ENCODE measurements at places on chromosomes 5 and 9.
A peak's percentile ranks its signal among the peaks of the same experiment; 100 is the strongest.

GRCh38 chr5:12073426-12073825, 169.2 kb upstream of the CTNND2 start:
- DNase-seq, result no peak

DNA sequence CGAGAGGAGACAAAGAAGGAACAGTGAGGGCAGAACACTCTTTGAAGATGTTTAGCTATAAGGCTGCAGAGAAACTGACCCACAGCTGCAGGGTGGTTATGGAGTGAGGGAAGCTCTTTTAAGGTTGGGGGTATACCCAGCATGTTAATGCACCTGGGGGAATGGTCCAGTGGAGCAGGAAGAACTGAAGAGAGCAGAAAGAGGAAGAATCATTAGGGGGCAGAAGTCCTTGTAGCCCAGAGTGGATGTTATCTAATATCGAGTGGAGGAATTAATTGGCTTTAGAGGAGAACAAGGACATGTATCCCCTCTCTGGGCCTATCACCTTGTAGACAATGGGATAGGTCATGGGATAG, 7.7 kb downstream of the IL4 start:
- no peak for DNase-seq

DNA sequence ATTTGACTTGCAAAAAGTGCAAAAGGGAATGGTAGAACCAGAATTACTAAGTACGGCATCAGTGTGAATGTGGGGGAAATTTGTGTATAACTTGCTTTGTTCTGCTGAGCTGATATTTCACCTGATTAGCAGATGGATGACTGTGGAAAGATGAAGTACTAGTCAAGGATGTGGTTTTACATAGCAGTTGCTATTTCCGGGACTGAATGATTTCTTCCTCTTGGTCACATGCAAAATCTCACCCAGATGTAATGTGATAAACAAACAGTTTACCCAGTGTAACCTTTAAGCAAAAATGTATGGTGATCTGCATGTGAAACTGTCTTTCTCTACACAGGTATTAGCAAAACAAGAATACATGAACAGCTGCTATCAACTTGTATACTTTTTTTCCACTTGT, 46.1 kb downstream of the DCP2 start:
- no peak for DNase-seq

DNA sequence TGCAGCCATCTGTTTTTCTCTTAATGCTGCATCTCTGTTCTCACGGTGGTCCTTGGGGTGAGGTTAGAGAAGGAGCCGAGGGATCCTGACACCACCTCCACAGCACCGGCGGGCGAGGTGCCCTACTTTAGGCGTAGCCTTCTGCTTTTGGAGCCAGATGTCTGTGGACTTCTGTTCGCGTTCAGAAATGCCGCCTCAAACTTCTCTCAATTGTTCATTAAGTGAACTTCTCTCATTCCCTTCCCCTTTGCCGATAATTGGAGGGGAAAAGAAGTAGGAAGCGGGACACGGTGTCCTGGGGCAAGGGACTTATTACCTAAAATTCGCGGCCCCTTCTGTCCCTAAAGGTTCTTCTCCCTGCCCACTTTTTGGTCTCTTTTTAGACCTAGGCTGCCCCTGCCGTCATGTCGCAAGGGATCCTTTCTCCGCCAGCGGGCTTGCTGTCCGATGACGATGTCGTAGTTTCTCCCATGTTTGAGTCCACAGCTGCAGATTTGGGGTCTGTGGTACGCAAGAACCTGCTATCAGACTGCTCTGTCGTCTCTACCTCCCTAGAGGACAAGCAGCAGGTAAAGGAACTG, 455 bp downstream of the KIF20A start:
- DNase-seq, result no peak

DNA sequence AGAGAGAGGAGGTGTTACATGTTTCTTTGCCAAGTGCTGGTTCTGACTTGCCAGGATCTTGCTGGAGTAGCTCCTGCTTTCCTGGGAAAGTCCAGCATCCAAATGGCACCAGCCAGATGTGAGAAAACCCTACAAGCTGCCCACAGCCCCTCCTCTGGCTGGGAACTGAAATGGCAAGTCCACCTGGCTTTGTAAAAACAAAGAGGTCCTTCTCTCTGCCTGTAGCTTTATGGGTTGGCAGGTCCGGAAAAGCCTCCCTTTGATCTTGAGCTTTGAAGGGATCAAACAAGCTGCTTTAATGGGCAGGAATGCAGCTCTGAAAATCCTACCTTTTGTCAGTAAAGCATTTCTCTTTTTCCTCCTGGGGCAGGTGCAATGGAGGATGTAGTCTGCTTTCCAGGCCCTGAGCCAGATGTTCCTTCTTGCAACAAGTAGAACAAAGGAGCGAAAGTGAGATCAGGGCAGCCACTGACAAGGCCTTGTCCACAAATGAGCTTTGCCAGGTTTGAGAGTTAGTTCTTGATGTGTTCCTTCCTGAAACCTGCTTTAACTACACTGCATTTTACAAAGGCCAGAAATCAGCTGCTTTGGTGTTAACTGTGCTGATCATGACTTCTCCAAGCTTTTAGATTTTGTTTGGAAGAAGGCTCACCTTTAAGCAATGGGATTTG, 456.7 kb downstream of the ZNF608 start:
- DNase-seq, result no peak

- DNase-seq, result no peak
Observed at GRCh38 chr5:1772634-1773033, 27.0 kb downstream of the MRPL36 start.

- DNase-seq, result no peak
Observed at GRCh38 chr5:151283120-151283825, 20.3 kb downstream of the SLC36A3 start.

DNA sequence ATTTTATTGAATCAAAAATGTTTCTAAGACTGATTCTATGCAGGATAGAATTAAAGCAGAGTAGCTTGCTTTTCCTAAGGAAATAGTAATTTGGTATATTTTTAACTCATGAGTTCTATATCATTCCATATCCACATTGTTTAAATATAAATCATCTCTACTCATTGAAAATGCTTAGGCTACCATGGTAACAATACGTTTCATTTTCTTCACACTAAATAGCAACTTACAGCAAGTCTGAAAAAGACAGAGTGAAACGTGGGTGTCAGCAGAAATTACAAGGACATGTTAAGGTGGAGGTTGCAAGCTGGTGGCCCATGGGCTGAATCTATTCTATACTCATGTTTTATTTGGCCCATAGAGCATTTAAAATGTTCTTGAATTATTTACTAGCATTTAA, 487.9 kb downstream of the ARHGEF28 start:
- DNase-seq, result no peak

DNA sequence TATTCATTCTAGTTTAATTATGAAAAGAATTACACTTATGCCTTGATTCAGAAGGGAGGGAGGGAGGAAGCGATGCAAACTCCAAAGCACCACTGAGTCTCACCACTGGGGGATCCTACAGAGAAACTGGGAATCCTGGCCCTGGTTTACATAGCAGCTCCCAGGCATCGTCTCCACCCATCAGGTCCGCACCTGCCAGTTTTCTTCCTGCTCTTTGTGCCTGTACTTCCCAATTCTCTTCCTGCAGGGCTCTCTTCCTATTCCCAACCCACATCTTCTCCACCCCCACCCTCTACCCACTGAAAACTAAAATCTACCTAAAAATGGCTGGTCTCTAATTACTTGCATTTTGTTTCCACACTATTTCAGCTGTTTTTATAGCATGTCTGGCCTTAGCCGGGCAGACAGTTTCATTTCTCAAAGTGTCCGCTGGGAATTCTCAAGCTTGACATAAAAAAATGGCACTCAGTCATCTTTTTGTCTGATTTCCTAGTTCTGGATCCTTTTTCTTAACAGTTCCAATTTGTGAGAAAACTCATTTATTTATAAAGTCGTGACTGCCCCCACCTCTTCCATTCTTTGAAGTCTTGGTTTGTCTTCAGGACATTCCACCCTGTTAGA, 1.6 kb upstream of the TNIP1 start:
- no peak for DNase-seq

DNA sequence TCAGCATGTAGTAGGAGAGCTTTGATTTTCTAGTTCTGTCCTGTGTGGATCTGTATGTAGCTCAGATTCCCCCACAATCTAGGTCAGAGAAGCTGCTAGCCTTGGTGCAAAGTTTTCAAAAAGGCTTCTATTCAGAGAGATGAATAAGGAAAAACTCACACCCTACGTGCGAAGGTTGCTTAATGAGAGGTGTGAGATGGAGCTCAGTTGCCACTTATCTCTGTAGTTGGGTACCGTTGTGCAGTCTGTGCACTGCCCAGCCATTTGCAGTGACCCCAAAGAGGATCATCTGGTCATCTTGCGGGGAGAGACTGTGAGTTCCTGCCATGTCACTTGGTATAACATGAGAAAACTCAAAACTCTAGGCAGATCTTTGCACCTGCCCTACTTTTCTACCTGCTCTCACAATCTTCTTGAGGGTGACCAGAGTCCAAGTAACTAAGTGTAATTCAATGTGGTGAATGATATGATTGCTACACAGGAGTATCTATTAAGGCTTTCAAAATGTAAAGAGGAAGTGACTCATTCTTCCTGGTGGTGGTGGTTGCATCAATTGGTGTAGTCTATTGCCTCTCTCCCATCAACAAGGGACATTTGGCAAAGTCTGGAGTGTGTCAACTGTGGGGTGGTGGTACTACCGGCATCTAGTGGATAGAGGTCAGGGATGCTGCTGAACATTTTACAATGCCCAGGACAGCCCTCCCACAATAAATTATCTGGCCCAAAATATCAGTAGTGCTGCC, 65.2 kb downstream of the TMC1 start:
- DNase-seq, result no peak

- no peak for DNase-seq
Observed at GRCh38 chr5:116216246-116216645, 131.4 kb downstream of the COMMD10 start.

GRCh38 chr9:4762886-4763541, 22.0 kb upstream of the AK3 start:
- no peak for DNase-seq

- DNase-seq, result no peak
Observed at GRCh38 chr5:67431191-67431590, 234.6 kb upstream of the CD180 start.

- no peak for DNase-seq
Observed at GRCh38 chr9:108811944-108812343, 43.8 kb downstream of the ACTL7B start.

DNA sequence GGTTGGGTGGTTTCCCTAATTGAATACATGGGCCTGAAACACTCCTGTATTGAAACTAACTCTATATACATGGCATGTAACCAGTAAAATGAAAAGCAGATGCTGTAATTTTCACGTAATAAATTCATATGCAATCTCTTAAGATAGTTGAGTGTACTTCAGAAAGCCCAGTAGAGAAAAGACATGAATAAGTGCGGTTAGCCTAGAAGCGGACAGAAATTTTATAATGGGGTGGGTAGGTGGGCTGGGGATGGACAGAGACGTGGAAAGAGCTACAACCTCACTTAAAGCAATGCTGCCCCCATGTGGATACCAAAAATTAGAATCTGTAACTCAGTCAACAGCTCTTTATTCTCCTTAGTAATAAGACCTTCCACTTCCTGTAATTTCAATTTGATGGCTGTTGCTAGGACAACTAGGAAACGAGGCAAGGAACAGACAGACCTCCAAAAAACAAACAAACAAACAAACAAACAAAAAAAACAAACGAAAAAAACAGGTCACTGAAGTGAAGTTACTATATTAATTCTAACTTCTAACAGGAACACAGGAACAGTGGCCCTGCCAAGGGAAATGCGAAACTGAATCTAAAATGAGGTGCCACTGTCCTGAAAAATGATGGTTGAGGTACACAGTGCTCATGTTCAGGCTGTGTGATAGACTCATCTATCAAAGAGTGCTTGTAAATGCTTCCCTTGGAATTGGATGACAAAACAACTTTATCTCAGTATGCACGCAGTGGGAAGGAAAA, 103.4 kb upstream of the GNA14 start:
- DNase-seq, result peak; percentile 12

DNA sequence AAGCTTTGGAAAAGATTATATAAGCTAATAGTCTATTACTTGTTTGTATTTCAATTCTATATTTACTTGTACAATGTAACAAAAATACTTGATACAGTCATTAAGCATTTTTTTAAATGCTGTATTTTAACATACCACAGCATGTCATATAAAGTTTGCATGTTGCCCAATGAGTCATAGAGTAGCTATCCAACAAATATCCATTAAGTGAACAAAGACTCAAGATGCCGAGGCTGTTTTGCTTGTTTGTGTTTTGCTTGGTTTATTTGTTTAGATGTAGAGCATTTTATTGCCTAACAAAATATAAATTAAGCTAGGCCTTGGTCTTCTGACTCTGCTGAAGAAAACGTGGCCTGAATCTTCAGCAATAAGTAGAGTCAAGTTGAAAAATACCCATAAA, 1584.3 kb upstream of the NUDT12 start:
- DNase-seq, result no peak

DNA sequence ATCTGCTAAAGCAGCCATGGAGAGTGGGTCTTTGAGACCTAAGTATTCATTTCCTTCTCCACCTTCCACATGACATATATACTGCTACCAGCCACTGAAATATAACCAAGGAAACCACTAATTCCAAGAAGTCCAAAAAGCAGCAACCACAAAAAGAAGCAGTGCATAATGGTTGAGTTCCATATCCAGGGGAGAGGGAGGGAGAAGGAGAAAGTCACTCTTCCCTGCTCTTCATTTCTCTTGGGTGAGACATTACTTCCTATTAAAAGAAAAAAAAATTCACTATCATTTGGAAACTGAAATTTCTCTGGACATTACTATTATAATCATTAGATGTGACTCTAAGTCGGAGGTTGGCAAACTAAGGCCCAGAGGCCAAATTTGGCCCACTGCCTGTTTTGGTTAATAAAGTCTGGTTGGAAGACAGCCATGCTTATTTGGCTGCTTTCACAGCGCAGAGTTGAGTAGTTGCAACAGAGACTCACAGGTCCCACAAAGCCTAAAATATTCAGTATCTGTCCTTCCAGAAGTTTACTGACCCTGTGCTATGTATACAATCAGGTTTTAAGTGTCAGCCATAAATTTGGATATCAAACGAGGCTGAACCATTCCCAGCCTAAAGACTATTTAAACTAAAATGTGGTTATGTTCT, 168.6 kb downstream of the MPDZ start:
- no peak for DNase-seq

DNA sequence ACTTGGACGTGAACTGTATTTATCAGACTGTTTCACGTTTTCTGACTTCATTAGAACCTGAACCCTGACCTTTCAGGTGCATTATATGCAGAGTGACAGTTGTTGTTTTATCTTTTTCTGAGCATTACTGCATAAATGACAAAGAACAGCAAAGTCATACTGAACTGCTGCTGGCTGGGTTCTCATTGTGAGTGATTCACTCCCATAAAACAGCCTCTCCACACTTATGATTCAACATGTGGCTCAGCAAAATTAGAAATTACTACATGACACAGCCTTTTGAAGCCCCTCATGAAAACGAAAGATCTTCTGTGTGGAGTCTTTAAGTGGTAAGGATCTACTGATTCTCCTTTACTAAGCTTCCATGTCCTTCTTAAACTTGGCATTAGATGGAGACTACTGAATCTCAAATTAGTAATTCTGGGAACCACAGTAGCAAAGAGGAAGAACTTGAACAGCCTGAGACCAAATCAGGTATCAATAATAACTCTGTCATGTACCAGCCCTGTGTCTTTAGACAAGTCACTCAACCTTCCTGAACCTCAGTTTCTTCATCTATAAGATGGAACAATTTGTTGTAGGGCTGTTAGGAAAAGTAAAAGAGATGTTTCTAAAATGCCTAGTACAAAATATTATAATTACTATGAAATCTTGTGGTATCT, 172.3 kb upstream of the GNA14 start:
- DNase-seq, result no peak

- no peak for DNase-seq
Observed at GRCh38 chr9:3474821-3475220, 51.0 kb downstream of the RFX3 start.

GRCh38 chr5:87020099-87020934, 247.4 kb upstream of the RASA1 start:
- DNase-seq, result peak; percentile 7
